Fibroblast of lung (primary cell): ENCODE measurements at places on chromosomes 1 and 21.

DNA sequence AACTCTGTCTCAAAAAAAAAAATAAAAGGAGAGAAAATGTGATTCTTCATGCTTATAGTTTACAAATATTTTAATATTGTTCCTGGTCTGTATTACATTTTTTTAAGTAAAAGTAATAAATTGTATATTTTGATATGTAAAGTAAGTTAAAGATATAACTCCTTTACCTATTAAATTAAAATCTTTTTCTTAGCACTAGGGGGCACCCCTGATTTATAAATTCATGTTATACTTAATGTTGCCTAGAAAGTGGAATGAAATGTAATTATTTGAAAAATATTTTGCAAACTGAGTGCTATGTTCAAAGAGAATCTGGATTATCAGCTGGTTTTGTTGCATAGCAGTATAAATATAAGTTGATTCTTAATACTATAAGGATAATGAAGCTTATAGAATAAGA, 49.2 kb downstream of the RALGPS2 start:
- DNase-seq, result peak; percentile 15

- DNase-seq, result no peak
Measured at GRCh38 chr1:154430903-154431302, 25.8 kb downstream of the IL6R start.

DNA sequence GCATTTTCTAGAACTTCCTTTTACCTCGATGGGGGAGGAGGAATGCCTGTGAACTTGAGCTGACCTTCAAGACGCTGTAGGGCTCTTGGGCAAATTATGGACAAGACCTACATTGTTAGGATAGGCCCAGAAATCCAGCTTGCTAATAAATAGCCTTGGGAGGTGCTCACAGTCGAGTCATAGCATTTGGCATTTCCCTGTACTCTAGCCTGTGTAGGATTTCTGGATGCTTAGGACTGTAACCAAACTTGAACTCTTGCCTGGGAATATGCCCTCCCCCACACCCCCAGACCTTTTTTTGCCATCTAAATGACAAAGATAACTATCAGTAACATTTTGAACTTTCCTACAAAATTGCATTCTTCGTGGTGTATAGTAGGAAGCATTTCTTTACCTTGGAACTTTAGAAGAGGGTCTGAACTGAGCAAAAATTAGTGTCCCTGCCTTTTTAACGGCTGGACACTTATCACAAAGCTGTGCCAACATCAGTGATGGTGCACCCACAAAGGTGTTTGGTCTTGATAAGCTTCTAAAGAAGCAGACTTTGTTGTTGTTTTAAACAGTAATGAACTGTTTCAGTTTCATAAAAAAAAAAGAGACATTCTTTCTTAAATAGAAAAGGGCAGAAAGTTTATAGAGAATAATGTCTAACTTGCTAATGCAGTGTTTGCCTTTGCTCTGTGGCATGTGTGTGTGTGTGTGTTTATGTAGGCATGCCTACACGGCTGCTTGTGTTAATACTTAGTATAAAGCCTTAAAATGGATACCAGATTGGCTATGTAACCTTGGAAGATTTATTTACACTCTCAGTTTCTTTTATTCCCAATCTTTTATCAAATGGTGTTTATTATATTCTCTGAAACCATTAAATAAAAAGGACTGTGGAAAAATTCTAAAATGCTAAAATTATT, 88.2 kb downstream of the NFIA start:
- DNase-seq, result peak; percentile 31

DNA sequence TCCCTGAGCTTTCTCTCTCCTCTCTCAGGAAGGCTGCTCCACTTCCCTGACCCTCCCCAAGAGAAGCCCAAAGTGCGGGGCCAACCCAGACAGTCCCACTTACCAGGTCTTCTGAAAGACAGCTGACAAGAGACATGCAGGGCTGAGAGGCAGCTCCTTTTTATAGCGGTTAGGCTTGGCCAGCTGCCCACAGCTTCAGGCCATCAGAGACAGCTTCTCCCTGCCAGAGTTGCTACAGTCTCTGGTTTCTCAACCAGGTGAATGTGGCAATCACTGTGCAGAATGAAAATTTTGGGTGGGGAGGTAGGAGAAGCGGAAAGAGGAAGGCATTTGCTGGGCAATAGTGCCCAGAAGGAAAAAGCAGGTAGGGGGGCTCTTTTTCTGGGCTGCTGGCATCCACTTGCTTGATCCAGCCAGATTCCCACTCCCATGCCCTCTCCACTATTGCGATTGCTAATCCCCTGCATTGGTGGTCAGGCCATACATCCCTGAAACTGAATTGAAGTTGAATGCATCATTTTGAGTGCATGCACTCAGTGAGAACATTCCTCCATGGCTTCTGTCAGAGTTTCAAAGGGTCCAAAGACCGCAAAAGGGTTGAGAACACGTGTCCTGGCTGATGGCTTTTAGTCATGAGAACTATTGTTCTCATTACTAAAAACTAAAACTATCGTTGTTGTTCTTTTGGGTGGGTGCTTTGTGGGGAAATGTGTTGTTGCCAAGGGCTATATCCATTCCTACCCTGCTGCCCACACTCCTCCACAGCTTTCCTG, at the start of gene S100A8:
Gene S100A8 (minus strand): TSS at position 136 of the 773 bp plus-strand sequence. CDS start 538 bp downstream, outside the sequence.
- no peak for DNase-seq

GRCh38 chr1:234120327-234120944, 216.0 kb downstream of the SLC35F3 start:
- no peak for DNase-seq

DNA sequence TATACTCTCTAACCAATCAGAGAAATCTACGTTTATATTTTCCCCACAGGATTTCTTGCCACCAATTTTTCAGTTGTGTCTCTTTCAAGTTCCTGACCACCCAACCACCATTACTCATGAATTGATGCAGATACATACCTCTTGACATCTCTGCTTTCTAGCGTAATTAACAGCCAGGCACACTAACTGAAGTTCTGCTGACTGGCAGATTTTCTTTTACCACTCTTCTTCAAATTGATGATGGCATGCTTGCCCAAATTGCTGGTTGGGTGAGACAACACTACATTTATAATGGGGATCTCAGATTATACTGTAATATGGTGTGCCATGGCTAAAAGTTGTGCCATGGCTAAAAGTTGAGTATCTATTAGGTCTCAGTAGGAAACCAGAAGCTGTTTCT, 566.7 kb downstream of the ADGRL2 start:
- no peak for DNase-seq

GRCh38 chr1:228884196-228884595, 148.9 kb downstream of the RHOU start:
- DNase-seq, result no peak
